ENCODE measurements at places on chromosomes 7 and 10. TPM values are rescaled to one million over a fixed set of nuclear protein-coding genes. Genes with fewer than 3 reads are reported as not detected.

DNA sequence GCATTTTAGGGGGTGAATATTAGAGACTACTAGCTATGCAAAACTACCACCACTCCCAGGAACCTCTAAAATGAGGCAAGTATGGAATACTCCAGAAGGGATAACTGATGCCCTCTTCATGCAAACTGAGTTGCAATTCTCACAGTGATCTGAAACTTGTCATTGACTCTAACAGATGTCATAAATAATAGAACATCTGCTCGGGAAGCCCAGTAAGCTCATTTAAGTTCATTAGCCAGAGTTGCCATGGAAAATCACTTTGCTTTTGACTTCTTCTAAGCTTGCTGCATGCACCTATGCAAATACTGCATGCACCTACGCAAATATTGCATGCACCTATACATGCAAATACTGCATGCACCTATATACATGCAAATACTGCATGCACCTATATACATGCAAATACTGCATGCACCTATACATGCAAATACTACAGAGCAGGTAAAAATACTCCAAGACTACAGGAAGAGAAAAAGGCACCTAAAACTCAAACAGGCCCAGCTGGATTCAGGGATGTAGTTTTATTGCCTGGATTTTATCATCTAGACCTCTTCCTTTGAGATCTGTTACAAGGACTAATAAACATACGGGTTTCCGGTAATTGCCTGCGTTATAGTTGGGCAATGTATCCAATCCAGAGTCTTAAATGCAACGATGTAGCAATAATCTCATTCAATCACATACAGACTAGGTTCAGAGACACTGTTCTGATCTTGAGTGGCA is 1061.1 kb upstream of the AUTS2 start:
- DNase-seq = no peak

GRCh38 chr7:10476642-10477041 is 497.0 kb upstream of the PHF14 start:
- DNase-seq = no peak

- peak; percentile 45 for DNase-seq
Measured at GRCh38 chr10:66627156-66627555, 298.7 kb upstream of the LRRTM3 start.

- no peak for DNase-seq
Measured at GRCh38 chr10:43785252-43785651, 136.6 kb upstream of the ZNF32 start.

DNA sequence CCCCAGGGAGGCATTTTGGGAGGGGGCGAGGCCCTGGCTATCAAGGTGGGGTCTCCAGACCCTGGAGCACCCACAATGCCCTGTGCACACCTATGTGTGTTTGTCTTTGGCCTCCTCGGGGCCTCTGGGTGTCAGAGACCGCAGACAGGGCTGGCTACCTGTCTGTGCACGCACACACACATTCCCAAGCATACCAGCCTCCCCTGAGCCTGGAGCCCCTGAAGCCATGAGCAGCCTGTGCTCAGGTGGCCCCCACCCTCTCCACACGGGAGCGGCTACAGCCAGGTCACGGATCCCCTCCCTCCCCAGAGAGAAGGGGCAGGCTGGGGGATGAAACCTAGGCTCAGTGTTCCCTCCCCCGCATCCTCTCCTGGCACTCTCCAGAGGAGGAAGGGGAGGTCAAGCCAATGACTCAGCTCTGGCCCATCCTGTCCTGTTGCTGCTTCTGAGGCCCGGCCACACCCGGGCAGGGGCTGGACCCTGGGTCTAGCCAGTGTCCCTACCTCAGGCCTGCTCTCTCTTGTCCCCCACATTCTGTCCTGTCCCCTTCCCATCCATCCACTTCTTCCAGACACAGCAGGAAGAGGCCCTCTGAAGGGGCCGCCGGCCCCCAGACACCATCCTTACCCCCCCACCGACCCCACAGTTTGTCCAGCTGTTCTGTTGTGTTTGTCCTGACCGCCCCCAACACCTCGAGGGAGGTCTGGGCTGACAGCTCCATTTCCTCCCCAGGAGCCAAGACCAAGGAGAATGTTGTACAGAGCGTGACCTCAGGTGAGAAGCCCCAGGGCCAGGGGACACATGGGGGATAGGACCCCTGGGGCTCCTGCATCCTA is 720 bp downstream of the SNCG start:
- DNase-seq = no peak

DNA sequence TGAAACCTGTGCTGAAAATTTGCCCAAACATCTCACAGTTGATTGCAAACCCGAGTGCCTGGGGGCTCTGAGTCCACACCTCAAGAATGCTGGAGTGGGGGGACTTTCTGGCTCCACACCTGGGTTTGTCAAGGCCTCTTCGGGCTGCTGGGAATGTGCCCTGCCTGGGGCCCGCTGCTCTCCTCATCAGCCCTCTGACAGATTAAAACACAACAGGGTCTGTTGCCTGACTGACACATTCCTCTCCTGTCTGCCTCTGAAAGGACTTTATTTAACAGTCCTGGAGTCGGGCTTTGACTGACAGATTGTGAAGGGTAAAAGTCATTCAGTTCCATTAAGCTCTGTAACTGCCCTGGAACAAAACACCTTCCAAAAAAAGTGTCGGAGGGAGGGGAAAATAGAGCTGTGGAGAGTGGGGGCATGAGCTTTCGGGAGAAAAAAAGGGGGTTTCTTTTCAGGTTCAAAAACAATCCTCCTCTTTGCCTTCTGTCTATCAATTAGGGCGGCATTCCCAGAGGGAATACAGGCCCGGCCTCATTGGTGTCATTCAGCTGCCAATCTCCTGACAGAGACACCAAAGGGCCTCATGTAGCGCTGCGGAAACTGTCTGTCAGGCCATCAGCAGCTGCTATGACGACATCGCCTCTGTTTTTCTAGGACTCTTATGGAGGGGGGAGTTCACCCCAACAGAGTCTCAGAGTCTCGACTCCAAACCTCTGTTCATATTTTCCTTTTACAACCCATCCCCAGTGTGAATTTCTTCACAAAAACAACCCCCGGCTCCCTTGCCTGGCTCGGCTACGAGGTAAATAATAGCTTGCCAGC is 398.8 kb upstream of the NFE2L3 start:
- DNase-seq = peak; percentile 87

AGR2 gene
- not detected for total RNA-seq

DNA sequence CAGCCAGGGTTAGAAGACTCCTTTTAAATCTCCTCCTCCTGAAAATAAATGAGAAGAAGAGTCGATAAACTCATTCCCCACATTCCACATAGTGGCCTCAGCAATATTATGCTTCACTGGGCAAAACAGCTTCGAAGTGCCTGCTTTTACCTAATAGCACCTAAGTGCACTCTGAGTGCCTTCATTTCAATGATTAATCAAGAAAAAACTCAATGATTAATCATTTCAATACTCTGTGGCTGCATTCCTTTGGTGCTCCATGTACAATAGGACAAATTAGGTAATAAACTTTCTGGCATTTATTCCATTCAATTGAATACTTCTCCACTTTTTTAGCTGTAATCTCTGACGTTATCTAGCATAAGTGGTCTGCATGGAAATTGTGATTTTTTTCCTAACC is 174.6 kb downstream of the CCDC71L start:
- DNase-seq = no peak

GRCh38 chr10:128161031-128161430 is 34.8 kb upstream of the MKI67 start:
- no peak for DNase-seq

AP1S1 gene
- total RNA-seq = 74.4 TPM

DNA sequence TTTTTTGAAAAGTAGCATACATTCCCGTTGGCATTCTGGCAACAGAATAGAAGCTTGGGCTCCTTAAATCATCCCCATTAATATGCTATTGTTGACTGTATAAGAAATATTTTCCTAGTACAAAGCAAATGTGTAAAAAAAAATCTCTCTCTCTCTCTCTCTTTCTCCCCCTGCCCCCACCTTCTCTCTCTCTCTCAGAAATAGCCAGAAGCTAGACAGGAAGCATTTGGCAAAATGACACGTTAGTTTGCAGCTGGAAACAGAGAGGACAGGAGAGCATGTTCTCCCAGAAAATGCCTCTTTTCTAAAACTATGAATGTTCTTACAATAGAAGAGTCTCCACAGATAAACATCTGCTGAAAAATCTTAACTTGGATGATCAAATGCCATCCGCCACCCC is 59.6 kb upstream of the AKR1E2 start:
- DNase-seq = no peak

NEUROD6 gene
- total RNA-seq = not detected

NKX1-2 gene
- total RNA-seq = not detected

GRCh38 chr7:2979951-2980350 is 63.7 kb downstream of the CARD11 start:
- DNase-seq = no peak

DNA sequence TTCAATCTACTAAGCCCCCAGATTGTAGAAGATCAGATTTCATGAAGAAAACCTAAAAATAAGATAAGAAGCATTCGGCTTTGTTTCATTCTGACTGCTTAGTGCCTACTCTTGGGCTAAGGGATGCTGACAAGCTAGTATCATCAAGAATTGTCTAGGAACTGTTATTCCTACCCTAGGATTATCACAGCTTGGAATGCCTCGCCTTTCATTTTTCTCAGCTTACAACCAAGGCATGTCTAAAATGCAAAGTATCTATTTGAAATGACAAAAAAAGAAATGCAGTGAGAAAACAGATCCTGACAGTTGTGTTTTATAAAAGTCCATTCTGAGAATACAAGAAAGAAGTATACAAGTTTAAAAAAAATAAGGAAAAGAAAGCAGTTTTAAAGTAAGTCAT is 441.0 kb downstream of the KCNMA1 start:
- DNase-seq = no peak

- no peak for DNase-seq
Measured at GRCh38 chr10:67843284-67843683, 5.3 kb upstream of the DNAJC12 start.

NPFFR1 gene
- total RNA-seq = not detected

- no peak for DNase-seq
Measured at GRCh38 chr7:17951742-17952254, 11.5 kb upstream of the SNX13 start.

DNA sequence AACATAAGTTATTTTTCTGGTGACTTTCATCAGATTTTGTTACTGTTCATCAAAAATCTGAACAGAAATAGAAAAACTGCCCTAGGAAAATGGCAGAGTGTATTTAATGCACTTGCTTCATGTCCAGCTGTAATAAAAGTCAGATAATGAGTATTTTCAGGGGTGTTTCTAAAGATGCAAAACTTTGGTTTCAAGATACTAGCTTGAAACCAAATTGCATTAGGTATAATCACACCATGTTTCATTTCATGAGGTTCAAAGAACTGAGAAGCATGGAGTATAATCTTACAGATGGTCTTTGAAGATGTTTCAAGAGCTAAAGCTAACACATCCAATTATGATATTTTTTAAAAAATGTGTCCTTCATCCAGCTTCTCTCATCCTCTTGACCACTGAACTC is 128.9 kb downstream of the NRCAM start:
- no peak for DNase-seq

DNA sequence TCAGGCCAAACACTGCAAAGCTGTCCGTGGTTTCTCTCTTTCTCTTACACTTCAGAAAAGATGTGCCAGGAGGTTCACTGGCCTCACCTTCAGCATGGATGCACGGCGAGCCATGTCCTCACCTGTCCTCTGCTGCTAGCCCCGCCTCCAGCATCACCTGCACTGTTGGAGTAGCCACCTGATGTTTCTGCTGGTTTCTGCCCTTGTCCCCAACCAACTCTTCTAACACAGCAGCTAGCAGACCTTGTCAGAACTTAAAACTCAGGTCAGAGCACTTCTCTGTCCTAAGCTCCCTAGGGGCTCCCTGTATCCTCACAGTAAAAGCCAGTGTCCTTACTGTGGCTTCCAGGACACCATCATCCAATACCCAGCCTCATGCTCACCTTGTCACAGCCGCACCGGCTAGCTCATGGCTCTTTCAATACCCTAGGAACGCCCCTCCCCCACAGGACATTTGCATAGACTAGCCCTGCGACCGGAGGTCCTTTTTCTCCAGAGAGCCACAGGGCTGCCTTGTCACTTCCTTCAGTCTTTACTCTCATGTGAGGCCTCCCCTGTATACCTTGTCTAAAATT is 15.2 kb downstream of the PALD1 start:
- peak; percentile 82 for DNase-seq

GRCh38 chr7:29977886-29978651 is 11.5 kb downstream of the SCRN1 start:
- DNase-seq = peak; percentile 82

GRCh38 chr7:130844811-130845580 is 111.0 kb upstream of the KLF14 start:
- DNase-seq = no peak

DNA sequence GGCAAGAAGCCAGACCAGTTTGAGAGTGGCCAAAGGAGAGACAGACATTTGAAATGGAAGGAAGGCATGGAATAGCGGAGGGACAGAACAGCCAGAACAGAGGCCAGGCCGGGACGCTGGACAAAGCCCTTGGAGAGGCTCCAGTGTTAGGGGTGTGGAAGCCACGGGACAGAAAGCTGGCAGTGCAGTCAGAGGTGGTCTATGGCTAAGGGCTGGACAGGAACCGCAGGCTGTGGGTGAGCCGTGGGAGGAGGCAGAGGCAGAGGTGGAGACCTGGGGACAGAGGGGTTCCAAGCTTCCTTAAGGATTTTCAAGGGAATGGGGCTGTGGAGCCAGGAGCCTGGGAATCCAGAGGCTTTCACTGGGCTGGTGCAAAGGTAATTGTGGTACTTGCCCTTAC is 301.1 kb downstream of the GFRA1 start:
- DNase-seq = no peak

CYP17A1 gene
- total RNA-seq = not detected

DNA sequence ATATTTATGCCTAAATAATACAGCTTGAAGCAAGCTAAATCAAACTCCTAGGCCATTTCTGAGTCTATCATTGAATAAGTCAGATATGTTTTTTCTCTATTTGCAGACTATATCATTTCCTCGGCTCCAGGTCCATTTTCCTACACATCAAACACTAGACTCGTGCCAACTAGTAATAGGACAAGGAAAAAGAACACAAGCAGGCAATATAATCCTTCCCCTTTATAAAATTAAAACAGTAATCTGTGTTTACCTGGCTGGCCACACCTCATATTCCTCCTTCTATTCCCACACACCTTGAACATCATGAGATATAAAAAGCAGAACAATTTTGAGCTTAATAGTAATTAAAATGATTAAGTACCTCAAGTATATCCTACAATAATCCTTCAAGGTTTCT is 325.7 kb downstream of the TFEC start:
- no peak for DNase-seq

- no peak for DNase-seq
Measured at GRCh38 chr10:60834401-60834800, 56.1 kb downstream of the CDK1 start.

GRCh38 chr10:33287112-33287511 is 47.4 kb downstream of the NRP1 start:
- no peak for DNase-seq

DNA sequence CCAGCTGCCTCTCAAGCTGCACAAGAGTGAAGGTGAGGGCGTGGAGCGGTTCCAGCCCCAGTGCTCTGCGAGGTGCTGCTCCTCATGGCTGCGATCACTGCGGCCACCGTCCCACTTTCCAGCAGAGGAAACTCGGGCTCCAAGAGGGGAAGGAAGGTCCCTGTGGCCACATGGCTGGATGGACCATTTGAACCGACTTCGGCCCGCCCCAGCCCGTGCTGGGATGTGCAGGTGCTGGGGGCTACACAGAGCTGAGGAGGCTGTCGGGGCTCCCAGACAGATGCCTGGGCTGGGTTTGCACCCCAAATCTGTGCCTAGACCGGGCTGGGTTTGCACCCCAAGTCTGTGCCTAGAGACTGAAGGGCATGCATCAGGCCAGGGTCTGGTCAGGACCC is 186.6 kb downstream of the DNAJB6 start:
- DNase-seq = no peak

- DNase-seq = peak; percentile 20
Measured at GRCh38 chr7:115066050-115066449, 144.2 kb downstream of the MDFIC start.

CROT gene
- 24.7 TPM for total RNA-seq

LBX1 gene
- not detected for total RNA-seq

GRCh38 chr10:23399701-23400144 is 39.2 kb upstream of the OTUD1 start:
- no peak for DNase-seq
